ENCODE measurements at places on chromosomes 3 and 15.
A peak's percentile ranks its signal among the peaks of the same experiment; 100 is the strongest.

DNA sequence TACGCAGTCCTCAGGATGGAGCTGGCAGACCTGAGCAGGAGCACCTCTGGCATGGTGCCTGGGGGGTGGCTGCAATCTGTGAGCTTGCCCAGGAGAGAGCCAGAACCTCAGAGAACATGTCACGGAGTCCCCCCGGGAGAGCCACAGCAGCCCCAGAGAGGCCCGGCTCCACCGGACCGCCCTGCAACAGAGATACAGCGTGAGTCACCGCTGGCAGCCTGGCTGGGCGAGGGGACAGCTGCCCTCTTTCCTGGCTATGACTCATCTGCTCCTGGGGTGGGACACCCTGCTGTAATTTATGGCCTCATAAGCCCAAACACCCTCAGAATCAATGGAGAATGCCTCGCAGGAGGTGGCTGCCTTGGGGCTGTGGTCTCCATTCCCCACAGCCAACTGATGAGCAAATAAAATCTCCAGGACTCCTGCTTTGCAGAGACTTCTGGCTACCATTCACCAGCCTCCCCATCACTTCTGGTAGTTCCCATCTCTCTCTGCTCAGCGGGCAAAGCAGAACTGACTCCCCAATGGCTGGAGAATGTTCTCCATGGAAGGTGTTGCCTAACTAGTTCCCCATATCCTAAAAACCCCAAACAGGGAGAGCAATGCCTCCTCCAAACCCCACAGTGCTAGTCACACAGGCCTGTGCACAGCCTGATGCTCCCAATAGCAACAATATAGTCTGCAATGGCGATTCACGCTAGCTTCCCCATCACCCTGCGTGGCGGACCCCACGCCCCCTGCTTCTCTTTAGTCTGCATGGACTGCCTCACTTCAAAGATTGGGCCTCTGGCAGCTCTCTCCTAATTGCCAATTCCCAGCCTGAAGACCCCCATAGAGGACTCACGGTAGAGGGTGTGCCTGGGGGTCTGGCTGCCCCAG, 21.6 kb downstream of the ACSBG1 start:
- no peak for DNase-seq
- no peaks in the 10 kb centered on the region for H3K27me3 ChIP-seq
- H3K4me1 ChIP-seq, result peaks cover 9% of the 10 kb centered on the region
- H3K4me3 ChIP-seq, result no peak overlapping the region
- no peaks in the 10 kb centered on the region for H3K36me3 ChIP-seq

- H3K36me3 ChIP-seq, result no peaks in the 10 kb centered on the region
- no peaks in the 10 kb centered on the region for H3K27me3 ChIP-seq
- peak overlapping the region; percentile 41 for H3K27ac ChIP-seq
- H3K4me3 ChIP-seq, result peak overlapping the region; percentile 70
Observed at GRCh38 chr15:47184003-47184907, 533.0 kb upstream of the SEMA6D start.

DNA sequence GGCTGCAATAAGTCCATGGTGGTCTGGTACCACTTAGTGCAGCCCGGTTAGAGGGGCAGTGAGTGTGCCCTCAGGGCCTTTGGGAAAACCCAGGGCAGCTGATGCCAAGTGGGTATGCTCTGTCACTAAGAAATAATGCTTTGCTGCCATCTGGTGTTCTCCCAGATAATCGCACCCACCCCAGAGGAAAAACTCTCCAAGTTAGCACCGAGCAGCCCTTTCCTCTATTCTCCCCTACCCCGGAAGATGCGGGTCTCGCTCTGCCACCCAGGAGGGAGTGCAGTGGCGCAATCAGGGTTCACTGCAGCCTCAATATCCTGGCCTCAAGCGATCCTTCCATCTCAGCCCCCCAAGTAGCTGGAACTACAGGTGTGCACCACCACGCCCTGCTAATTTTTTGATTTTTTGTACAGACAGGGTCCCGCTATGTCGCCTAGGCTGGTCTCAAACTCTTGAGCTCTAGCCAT, 21.3 kb upstream of the DAPK2 start:
- no peak overlapping the region for H3K27ac ChIP-seq
- no peaks in the 10 kb centered on the region for H3K27me3 ChIP-seq
- no peaks in the 10 kb centered on the region for H3K36me3 ChIP-seq
- DNase-seq, result peak; percentile 64
- H3K4me3 ChIP-seq, result no peak overlapping the region

GRCh38 chr3:169303660-169304059, 359.9 kb downstream of the MECOM start:
- no peak for DNase-seq
- no peak overlapping the region for H3K27ac ChIP-seq
- no peaks in the 10 kb centered on the region for H3K27me3 ChIP-seq
- H3K4me1 ChIP-seq, result no peaks in the 10 kb centered on the region
- H3K4me3 ChIP-seq, result no peak overlapping the region

DNA sequence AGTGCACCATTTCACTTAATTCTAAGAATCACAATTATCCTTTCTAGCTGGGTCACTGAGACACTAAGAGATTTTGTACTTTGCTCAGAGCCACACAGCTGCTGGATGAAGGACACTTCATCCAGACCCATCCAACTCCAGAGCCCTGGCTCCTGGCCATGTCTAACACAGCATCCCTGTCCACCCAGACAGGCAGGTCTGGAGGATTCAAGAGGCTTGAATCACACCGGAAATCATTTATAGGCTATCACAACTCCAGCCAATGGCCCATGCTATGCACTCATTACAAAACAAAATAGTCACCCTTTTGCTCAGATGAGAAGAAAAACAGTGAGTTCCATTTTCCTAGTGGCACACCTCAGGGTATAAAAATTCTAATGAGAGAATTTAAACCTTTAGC, 198.2 kb upstream of the LMCD1 start:
- H3K27me3 ChIP-seq, result no peaks in the 10 kb centered on the region
- no peaks in the 10 kb centered on the region for H3K4me1 ChIP-seq
- no peak overlapping the region for H3K27ac ChIP-seq
- no peak for DNase-seq

GRCh38 chr3:81033684-81034083, 727.8 kb downstream of the GBE1 start:
- H3K27ac ChIP-seq, result no peak overlapping the region
- 0 out of 2 replicates have a peak, but pooled peaks cover 2% of the 10 kb centered on the region for H3K4me1 ChIP-seq
- no peaks in the 10 kb centered on the region for H3K27me3 ChIP-seq
- H3K4me3 ChIP-seq, result no peak overlapping the region

- H3K4me3 ChIP-seq, result no peak overlapping the region
- no peaks in the 10 kb centered on the region for H3K36me3 ChIP-seq
- no peak for DNase-seq
- H3K27me3 ChIP-seq, result no peaks in the 10 kb centered on the region
- H3K4me1 ChIP-seq, result no peaks in the 10 kb centered on the region
Observed at GRCh38 chr15:72338617-72339321, 18.8 kb upstream of the CELF6 start.

Measured in MM.1S (cell line).